Lung (tissue), 17 donors: ENCODE measurements at places on chromosomes 1 and 21. TPM values are rescaled to one million over a fixed set of nuclear protein-coding genes. Genes with fewer than 3 reads are reported as not detected.

C1QTNF12 gene
- 1.5 TPM for total RNA-seq

OR2T35 gene
- not detected for total RNA-seq

GRCh38 chr21:27647921-27648320 lies 681.0 kb upstream of the ADAMTS5 start:
- no peak for DNase-seq

GRCh38 chr1:35316264-35316663 lies 47.8 kb downstream of the ZMYM4 start:
- DNase-seq = no peak

DNA sequence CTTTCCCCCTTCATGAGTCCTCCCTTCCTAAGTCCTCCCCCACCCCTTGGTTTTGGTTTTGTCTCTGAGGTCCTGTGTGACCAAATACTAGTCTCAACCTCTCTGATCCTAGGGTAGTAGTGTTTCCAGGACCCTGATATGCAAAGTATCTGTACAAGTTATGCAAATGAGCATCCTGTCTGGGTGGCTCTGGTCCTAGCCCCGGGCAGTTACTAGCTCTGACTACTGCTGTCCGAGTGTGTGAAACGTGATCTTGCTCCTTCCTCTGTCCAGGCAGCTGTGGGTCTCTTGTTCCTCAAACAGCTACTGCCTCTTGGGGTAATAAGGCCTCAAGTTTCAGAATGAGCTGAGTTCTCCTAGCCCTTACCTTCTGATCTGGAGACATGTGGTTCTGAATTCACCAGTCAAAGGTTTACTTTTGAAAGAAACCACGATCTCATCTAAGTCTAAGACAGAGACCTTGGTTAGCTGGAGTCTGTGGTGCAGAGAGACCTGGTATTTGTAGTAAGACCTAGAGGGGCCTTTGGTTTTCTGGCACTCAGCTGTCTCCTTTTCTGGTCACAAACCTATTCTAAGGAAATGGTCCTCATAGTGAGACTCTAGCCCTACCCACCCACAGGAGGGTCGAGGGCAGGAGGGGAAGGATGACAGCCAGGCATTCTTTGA lies 31.0 kb upstream of the IL19 start:
- DNase-seq = no peak
